ENCODE measurements at places on chromosomes 12 and 14.

- peak; percentile 84 for DNase-seq
Observed at GRCh38 chr12:16359512-16360491, 12.4 kb downstream of the MGST1 start.

DNA sequence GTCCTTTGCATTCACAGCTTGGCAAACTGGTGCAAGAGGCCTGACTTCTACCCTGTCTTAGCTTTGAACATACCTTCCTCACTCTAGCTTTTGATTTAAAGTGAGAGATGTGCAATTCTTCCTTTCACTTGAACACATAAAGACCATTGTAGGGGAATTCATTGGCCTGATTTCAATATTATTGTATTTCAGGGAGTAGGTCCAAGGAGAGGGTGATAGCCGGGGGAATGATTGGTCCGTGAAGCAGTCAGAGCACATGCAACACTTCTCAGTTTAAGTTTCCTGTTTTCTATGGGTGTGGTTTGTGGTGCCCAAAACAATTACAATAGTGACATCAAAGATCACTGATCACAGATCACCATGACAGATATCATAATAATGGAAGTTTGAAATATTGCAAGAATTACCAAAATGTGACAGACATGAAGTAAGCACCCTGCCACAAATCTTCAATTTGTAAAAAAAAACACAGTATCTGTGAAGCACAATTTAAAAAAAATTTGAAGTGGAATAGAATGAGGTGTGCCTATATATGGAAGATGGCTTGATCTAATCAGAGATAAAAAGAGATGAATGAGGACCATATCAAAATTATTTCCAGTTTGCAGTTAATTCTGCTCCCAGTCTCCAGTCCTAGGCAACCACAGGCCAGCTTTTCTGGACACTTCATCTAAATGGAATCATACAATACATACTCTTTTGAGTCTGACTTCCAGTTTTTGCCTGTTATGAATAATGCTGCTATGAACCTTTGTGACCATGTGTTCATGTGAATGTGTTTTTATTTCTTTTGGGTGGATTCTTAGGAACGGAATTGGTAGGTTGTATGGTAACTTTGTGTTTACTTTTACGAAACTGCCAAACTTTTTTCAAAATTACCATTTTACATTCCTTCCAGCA, 23.2 kb downstream of the BORCS5 start:
- peak; percentile 46 for DNase-seq

- DNase-seq, result no peak
Observed at GRCh38 chr14:93075891-93076290, 39.8 kb downstream of the ITPK1 start.

- peak; percentile 83 for DNase-seq
Observed at GRCh38 chr14:103561381-103562178, 877 bp downstream of the BAG5 start.

- no peak for DNase-seq
Observed at GRCh38 chr12:2289525-2289924, 236.7 kb downstream of the CACNA1C start.

DNA sequence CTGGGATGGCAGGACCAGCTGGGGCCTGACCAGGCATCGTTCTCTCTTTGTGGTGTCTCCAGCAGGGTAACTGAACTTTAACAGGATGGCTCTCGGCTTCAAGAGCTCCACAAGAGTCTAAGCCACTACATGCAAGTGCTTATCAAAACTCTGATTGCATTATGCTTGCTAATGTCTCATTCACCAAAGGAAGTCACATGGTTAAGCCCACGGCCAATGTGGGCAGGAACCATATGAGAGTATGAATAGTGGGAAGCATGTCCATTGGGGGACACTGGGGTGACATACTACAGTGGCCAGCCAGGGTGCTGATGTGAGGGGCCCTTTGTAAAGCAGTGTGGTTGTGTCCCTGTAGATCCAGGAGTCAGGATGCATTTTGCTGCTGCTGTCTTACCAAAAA, 35.0 kb upstream of the KCNA5 start:
- no peak for DNase-seq

- peak; percentile 24 for DNase-seq
Observed at GRCh38 chr12:52251367-52252051, 18.5 kb downstream of the KRT7 start.

DNA sequence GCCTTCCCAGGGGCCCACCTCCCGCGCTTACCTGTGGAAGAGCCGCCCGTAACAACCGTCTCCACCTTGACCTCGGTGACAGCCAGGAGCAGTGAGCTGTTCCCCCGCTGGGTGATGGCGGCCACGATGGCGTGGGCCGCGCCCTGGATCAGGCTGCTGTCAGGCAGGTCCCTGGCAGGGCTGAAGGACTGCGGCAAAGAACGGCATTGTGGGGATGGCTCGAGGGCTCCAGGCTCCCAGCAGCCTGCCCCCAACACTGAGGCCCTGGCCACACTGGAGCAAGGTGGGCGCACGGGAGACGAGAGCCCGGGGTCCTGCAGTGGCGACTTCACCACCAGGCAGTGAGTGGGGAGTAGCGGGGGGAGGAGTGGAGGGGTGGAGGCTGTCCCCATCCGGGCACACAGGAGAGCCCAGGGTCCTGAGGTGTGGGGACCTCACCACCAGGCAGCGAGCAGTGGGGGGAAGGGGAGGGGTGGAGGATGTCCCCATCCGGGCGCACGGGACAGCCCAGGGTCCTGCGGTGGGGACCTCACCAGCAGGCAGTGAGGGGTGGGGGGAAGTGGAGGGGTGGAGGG, 25.0 kb downstream of the JAG2 start:
- DNase-seq, result no peak

DNA sequence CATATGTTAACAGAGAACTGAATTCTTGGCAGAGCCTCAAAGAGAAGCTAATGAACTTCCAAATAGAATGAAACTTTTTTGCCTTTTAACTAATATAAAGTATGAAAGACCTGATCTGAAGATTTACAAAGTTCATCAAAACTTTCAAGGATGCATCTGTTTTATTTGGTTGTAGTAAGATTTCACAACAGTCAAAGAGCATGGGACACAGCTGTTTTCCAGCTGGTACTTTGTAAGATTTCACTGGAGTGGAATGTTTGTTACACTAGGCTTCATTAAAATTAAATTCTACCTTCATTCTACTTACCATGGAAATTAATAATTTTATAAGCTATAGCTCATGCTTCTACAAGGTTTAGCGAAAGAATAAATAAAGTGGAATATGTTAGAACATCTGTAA, 351.2 kb downstream of the SLC6A15 start:
- DNase-seq, result no peak

- DNase-seq, result no peak
Observed at GRCh38 chr12:120744922-120745493, 19.4 kb downstream of the ACADS start.

- peak; percentile 67 for DNase-seq
Observed at GRCh38 chr12:114668151-114668885, 15.7 kb downstream of the TBX3 start.

GRCh38 chr14:97177635-97178034, 380.5 kb downstream of the VRK1 start:
- no peak for DNase-seq

DNA sequence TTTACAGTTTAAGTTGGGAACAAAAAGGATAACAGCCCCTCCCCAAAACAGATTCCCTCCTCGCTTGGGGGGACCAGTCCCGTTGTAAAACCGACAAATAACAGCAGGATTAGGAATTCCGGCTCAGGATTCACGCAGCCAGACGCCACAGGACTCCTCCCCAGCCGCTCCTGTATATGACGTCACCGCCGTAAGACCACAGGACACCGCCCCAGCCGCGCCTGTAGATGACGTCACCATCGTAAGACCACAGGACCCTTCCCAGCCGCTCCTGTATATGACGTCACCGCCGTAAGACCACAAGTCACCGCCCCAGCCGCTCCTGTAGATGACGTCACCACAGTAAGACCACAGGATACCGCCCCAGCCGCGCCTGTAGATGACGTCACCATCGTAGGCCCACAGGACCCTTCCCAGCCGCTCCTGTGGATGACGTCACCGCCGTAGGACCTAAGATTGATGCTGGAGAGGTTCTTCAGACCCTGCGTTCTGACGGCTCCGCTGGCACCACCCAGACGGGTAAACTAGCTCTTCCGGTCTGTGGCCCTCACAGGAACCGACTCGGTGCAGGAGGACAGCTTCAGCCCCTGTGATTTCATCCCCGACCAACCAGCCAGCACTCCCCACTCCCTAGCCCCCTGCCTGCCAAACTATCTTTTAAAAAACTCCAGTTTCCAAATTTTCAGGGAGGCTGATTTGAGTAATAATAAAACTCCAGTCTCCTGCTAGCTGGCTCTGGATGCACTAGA, 43.9 kb upstream of the FBRSL1 start:
- DNase-seq, result peak; percentile 67

- DNase-seq, result no peak
Observed at GRCh38 chr12:118334939-118335567, 37.7 kb downstream of the TAOK3 start.

DNA sequence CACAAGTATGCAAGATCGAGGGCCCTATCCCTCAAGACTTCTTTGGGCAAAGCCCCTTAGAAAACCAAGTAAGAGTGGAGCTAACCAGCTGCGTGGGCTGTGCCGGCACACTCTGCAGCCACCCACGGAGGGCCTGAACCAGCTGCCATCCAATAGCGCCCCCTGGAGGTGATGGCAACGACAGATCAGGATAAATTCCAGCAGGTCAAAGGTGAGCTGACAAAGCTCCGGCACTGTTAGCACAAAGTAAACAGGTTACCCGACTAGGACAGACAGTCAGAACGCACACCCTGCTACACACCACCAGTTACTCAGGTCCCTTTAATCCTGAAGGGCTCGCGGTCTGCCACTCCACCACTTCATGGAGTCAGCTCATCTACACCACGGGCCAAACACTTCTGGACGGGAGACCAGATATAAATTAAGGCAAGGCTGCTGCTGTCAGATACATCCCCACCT, 4.9 kb downstream of the ZBTB39 start:
- DNase-seq, result peak; percentile 86

DNA sequence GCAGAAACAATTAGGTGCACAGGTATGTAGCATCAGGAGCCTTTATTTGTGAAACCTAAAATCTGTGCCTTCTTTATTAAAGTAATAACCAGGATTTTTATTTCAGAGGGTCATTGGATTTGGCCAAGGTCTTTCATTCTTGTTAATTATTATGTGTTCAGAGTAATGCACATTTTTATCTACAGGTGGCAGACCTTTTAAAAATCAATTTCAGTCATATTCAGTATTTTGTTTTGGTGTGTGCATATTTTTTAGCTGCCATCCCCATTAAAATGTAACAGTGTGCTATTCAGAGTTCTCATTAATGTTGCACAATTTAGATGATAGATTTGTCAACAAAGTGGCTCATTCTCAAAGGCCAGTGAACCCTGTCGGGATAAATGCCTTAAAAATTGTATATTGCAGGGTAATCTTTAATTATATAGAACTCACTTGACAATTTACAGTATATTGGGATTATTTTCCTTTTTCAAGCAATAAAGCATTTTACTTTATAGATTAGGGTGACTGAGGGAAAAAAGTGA, 319.3 kb upstream of the SOX5 start:
- no peak for DNase-seq

DNA sequence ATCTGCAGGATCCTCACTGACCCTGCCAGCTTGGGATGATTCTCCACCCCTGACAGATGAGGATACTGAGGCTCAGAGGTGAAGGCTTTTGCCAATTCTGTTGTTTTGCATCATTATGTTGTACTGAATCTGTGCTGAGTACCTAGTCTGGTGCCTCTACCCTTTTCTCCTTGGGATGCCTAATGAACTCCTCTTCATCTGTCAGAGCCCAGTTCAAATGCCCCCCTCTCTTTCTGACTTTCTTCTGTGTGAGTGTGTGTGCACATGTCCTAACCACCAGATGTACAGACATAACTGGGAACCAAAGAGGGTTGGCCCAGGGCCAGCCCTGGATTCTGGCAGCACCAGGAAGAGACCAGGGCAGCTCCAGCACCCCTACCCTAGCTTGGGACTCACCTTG, 22.8 kb downstream of the FOXN4 start:
- DNase-seq, result no peak

GRCh38 chr12:67442347-67442841, 173.2 kb downstream of the CAND1 start:
- peak; percentile 11 for DNase-seq

GRCh38 chr12:89768586-89769482, 60.2 kb upstream of the ATP2B1 start:
- DNase-seq, result peak; percentile 56

DNA sequence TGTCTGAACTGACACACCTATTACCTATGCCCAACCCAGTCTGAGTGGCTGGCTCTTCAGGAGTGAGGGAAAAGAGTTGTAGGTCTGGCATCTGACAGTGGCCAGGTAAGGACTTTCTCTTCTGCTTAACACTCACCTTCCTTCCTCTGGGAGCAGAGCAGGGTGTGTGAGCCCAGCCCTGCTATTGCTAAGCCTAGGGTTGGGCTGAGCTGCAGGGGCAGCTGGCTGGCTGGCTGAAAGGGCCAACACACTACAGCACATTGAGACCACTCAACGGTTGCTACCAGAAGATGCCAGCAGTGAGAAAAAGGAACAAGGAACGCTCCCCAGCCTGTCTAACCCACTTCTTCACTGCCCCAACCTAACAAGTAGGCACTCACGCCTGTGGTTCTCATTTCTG, 201.2 kb downstream of the DPF3 start:
- peak; percentile 32 for DNase-seq

- peak; percentile 68 for DNase-seq
Observed at GRCh38 chr12:130013771-130014484, 110.1 kb upstream of the TMEM132D start.

DNA sequence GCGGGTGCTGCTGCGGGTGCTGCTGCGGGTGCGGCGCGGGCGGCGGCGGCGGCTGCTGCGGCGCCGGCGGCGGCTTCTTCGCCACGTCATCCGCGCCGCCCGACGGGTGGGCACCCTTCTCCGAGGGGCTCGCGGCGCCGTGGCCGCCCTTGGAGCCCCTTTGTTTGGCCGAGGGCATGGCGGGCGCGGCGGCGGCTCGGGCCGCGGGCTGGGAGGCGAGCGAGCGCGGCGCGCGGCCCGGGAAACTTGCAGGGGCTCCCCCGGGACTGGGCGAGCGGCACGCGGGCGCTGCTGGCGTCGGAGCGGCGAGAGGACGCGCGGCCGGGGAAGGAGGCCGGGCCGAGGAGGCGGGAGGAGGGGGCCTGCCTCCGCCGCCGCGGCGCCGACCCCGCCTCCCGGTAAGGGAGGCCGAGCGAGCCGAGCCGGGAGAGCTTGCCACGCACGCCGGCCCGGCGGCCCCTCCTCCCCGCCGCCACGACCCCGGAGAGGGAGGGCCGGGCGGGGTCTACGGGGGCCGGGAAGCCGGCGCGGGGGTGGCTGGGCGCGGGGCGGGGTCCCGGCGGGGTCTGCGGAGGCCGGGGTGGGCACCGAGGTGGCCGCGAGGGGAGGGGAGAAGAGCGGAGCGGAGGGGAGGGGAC, at the start of gene CKAP4:
Gene CKAP4 (minus strand): TSS at position 347 of the 638 bp plus-strand sequence. CDS start 169 bp downstream, at position 178.
- peak; percentile 33 for DNase-seq

DNA sequence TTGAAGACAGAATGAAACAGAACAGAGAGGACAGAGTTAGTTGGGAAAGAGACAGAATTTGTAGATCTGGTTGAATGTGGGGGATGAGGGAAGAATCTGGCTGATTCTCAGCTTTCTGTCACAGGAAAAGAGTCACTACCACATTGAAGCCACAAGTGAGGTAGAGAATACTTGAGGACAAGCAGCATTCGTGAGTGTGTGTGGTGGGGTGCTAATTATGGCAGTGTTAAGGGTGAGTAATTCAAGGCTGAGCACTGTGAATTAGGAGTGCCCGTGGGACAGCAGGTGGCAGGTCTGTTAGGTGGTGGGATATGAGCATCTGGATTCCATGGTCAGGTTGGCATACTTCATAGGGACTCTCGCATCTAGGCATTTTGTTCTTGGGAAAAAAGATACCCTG, 347.4 kb upstream of the PRICKLE1 start:
- DNase-seq, result no peak

- no peak for DNase-seq
Observed at GRCh38 chr14:100504372-100505078, 82.7 kb downstream of the BEGAIN start.

- DNase-seq, result no peak
Observed at GRCh38 chr14:76250302-76250701, 98.6 kb downstream of the GPATCH2L start.
